ENCODE measurements at places on chromosomes 2 and 18. TPM values are rescaled to one million over a fixed set of nuclear protein-coding genes. Genes with fewer than 3 reads are reported as not detected.

Gene SERPINB12
- total RNA-seq = 0.32 TPM

Gene SCN1A
- 11.5 TPM for total RNA-seq

Gene UBR3
- total RNA-seq = 36.8 TPM

Gene SLC14A1
- total RNA-seq = 3.9 TPM

Gene NOL4
- total RNA-seq = under 0.01 TPM

Gene CXCR1
- not detected for total RNA-seq

Gene NABP1
- total RNA-seq = 68.3 TPM

Gene MAP2
- 23.2 TPM for total RNA-seq
